Suppressor macrophage treated with lipopolysaccharide for 1 hour (primary cell): ENCODE measurements at places on chromosomes 3 and 15.

DNA sequence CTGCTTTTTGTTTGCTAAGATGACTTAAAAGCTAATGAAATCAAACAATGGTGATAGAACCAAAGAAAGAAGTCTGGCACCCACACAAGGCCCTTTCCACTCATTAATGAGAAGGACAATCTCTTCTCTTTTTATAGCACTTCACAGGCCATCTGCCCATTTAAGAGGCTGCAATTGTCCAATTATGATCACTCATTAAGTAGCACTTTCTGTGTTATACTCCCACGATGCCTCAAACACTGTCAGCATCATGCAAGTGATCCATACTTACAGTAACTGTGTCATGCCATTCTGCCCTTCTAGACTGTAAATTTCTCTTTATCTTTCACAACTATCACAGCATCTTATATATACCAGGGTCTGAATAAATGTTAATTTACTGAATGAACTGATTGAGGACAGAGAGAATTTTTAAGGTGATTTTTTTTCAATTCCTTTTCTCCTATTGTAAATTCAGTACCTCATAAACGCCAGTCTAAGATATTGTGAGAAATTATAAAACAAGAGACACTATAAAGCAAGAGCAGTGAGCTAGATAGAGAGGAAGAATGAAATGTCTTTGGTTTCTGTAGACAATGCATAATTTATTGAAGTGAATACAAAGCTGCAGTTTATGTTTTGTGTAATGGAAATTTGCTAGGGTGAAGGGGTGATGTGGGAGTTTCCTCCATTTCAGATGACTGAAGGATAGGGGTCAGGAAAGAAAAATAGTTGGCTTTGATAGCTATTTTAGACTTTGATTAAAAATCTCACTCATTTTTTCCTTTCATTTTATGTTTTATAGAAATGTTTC, 17.3 kb downstream of the CD200 start:
- no peak for DNase-seq

- no peak for DNase-seq
These were observed 882.8 kb downstream of the NAALADL2 start for GRCh38 chr3:175741951-175742350.

DNA sequence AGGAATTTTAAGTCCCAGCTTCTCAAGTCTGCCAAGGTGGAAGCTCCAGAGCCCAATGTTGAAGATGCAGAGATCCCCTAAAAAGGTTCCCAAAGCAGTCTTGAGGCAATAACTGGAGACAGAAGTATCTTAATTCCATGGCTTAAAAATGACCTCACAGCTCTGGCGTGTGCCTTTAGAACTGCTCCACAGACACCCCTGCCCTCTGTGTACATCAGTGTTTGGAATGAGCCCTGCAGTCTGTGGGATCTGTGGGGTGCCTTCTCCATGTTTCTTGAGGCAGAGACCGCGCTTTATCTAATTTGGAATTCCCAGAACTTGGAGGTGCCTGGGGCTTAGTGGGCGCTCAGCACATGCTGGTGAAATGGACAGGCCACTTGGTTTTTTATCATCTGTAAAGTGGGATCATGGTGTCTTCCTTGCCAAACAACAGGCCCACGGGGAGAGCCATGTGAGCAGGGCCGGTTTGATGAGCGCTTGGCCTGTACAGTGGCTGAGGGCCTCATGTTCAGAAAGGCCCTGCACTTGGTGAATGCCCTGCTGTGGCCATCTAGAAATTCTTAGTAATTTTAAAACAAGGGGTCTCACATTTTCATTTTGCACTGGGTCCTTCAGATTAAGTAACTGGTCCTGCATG, 7.1 kb downstream of the ITGA11 start:
- no peak for DNase-seq

DNA sequence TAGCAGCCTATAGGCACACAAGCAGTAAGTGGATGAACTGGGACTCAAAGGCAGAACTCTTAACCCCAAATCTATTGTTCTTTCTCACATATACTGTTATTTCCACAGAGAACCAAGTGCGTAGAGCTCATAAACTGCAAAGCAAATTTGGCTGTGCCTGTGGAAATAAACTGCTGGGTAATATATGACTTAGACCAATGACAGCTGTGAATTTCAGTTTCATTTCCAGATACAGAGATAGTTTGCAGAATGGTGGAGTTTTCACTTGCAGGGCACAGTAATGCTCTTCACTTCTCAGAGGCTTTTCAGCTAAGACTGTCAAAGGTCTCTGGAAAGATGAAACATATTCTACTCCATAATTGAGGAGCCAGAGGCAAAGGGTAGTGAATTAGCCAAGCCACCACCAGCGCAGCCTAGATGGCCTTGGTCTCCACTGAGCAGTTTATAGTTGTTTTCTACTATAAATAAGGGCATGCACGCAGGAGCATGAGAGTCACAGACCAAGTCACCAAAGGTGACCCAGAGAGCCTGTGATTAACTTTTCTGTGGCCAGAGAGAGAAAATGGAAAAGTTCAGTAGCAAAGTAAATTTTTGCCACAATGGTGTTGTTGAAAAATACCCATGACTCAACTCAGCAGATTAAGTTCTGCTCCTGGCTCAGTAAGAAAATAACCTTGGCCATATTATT, 180.7 kb upstream of the GRM7 start:
- DNase-seq, result no peak

GRCh38 chr3:63912768-63913588, 795 bp upstream of the SCAANT1 start:
- peak; percentile 17 for DNase-seq

DNA sequence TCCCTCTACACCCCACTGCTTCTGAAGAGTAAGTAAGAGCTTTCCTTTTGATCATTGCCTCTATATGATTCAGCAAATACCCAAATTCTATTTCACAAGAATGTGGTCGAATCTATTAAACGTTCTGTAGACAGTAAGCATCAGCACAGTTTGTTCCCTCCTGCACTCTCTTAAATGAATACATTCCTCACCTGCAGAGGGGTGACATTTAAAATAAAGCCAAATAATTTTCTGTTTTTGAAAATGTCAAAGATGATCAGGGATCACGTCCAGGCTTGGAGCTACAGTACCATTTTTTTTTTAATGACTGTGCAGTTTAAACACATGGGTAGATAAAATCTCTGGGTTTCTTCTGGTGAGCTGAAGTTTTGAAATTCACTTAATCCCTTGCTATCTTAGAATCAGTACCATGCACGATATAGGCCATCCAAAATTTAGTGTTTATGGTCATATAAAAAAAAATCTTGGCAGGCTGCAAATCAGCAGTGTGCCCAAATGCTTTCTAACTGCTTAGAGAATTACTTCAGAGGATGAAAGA, 12.8 kb downstream of the PYDC2 start:
- no peak for DNase-seq
